Stimulated activated CD4-positive, alpha-beta T cell treated with anti-CD3 and anti-CD28 coated beads, Interleukin-1b, Interleukin-23, amount 100 ng/mL, for 48 hours (primary cell): ENCODE measurements at places on chromosomes 13 and 19.

DNA sequence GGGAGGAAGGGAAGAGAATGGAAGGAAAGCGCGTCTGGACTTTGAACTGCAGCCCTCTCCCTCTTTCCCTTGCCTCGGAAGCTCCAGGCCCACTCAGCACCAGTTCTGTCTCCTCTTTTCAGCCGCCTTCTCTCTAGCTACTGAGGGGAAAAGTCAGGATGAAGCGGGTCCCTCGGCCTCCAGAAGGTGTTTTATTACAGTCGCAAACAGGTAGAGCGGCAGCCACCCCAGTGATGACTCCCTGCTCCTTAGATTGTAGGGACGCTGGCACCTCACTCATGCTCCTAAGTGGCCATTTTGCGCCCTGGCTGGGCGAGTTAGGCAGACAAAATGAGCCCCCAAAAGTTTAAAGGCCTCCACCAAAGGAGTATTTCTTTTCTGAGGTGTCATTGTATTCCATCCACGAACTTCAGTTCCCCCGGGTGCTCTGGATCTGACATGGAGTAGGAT is 954 bp upstream of the STK24 start:
- DNase-seq = no peak

DNA sequence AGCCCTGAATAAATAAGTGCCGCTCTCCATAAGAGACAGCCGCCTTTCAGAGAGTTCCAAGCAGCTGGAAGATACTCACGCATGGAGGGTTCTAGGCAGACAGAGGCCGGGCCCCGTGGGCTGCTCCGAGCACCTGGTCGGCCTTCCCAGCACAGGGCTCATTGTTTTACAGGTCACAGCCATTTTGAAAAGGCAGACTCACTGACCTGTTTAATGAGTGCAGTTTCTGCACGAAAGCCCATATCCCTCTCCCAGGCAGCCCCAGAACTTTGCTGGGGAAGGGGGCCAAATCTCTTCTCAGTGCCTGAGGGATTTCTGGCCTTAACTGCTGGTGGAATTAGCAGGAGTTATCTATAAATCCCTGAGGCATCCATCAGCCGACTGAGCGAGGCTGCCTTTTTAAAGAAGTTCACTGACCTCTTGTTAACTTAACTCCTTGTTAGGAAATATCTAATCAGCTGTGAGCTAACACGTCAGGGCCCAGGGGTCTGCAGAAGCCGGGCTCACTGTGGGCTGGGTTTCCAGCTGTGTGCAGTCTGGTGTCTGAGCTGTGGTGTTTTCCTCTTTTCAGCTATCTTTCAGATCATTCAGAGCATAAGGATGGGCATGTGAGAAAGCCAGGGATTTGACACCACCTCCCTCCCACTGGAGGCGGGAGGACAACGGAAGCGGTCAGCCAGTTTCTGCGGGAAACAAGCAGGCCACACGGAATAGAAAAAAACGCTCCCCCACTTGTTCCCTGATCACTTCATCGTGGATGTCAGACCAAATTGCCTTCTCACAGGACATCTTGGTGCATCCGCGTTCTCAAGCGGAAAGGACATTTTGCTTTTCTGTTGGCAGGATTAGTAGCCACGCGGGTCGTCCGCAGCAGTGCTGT is 23.3 kb downstream of the SERP2 start:
- no peak for DNase-seq

GRCh38 chr19:33736158-33736557 is 60.5 kb upstream of the KCTD15 start:
- DNase-seq = no peak

DNA sequence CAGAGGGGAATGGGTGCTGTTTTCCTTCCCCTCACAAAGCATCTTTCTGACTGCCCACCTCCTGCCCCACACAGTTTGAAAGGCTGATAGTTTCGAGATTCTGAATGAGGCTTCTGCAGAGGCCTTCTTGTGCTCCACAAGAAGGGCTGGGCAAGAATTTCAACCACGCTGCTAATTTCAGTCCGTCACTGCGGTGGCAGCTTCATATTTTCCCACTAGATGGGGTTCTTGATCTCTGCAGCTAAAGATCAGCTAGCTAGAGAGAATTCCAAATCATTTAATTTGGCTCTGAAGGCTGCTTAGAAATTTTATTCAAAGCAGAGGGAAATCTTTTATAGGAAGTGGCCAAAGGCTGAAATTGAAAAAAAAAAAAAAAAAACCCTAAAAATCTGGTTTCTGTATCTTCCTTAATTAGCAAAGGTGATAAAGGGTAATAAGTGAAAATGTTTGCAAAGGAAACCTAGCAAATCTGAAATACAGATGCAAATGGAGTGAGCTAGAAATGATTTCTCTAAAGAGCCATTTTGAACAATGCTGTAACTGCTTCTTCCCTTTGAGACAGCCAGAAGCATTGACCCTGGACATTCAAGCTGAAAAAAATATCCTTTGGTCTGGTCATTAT is 38.0 kb upstream of the C13orf42 start:
- no peak for DNase-seq

GRCh38 chr19:18502246-18502637 is 19.6 kb downstream of the ELL start:
- DNase-seq = no peak

DNA sequence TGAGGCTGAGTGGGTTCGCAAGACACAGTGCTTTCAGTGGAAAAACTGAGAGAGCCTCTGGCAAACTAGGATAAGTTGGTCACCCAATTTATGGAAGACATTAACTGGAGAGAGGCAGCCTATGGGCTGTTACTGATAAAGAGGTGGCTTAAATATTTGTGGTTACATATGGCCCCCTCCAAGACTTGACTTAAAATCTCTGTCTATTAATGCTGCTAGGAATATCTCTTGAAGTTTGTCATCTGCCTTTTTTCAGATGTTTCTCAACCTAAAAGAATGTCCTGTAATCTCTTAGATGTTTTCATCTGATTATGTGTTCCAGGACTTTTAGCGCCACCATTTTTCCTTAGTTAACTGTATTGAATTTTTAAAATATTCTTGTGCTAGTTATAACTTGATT is 54.6 kb downstream of the NAA16 start:
- no peak for DNase-seq

GRCh38 chr13:64506246-64506645 is 2723.9 kb downstream of the PCDH9 start:
- no peak for DNase-seq

GRCh38 chr13:29562786-29563438 is 32.6 kb downstream of the SLC7A1 start:
- no peak for DNase-seq

- DNase-seq = no peak
Observed at GRCh38 chr13:39685652-39686051, 30.2 kb downstream of the COG6 start.

- no peak for DNase-seq
Observed at GRCh38 chr13:110444226-110444653, 117.3 kb downstream of the RAB20 start.

DNA sequence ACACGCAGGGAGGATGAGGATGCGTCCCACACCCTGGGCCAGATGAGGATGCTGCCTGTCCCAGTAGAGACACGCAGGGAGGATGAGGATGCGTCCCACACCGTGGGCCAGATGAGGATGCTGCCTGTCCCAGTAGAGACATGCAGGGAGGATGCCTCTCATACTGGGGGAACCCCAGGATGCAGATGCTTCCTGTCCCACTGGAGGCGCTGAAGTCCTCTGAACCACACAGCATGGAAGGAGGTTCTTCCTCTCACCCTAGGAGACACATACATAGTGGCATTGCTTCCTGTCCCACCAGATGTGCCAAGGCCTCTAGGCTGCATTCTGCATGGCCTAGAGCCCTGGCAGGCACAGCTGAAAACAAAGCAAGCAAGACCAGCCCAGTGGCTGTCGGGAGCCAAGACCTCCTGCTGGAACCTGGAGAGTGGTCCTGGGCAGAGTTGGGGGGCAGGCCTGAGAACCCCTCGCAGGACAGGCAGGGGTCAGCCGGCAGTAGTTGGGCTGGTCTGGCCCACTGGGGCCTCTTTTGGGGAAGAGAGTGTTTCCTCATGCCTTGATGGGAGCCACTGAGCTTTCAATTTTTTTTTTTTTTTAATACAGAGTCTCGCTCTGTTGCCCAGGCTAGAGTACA is 4.3 kb downstream of the HPN start:
- DNase-seq = peak; percentile 54

- DNase-seq = no peak
Observed at GRCh38 chr13:50410921-50411746, 395.9 kb downstream of the KCNRG start.

- DNase-seq = no peak
Observed at GRCh38 chr19:29675650-29676186, 10.5 kb downstream of the PLEKHF1 start.

DNA sequence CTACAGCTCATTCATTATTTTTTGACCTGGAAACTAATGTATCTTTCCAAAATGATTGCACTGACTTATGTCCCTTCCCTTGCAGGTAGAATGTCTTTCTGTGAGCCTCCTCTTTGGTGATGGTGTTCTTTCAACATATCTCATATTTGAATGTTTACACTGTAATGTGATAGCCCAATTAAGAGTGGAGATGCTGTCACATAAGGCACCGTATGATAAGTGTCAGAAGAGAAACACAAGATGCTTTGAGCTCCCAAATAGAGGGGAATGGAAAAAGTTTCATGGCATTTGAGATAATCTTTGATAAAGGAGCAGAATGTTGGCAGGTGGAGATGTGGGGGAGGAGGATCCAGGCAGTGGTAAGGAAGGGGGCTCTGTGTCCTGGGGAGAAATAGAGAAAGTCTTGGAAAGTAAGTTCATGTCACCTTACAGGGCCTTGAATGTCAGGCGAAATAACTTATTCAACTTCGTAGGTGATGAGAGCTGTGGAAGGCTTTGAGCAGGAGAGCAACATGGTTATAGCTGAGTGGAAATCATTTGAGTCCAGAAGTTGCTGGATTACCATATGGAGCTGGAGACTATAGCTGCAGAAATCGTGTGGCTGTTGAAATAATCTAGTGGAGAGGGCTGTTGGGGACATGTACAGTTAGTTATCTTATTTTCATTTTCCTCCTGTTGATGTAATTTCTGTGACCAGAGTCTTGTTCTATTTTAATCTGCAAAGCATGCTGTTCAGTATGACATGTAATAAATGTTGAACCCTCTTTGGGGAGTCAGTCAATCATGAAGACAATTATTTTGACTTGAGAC is 10.3 kb upstream of the RNF113B start:
- no peak for DNase-seq

DNA sequence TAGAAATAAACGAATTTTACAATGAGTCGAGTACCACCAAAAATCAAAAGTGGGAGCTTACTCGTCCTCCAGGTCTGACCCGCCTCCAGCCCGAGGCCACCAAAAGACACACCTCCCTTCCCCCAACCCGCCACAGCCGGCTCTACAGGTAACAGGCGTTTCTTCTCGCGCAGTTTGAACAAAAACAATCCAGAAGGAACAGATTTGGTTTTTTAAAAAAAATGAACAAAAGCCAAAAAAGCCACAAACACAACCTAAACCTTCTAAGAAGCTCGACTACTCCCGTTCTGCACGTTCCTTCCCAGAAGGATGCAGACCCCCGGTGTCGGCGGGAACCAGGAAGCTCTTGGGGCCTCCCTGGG is 671 bp downstream of the ZDHHC20 start:
- peak; percentile 58 for DNase-seq

GRCh38 chr13:85040215-85040614 is 759.0 kb downstream of the SLITRK6 start:
- no peak for DNase-seq

DNA sequence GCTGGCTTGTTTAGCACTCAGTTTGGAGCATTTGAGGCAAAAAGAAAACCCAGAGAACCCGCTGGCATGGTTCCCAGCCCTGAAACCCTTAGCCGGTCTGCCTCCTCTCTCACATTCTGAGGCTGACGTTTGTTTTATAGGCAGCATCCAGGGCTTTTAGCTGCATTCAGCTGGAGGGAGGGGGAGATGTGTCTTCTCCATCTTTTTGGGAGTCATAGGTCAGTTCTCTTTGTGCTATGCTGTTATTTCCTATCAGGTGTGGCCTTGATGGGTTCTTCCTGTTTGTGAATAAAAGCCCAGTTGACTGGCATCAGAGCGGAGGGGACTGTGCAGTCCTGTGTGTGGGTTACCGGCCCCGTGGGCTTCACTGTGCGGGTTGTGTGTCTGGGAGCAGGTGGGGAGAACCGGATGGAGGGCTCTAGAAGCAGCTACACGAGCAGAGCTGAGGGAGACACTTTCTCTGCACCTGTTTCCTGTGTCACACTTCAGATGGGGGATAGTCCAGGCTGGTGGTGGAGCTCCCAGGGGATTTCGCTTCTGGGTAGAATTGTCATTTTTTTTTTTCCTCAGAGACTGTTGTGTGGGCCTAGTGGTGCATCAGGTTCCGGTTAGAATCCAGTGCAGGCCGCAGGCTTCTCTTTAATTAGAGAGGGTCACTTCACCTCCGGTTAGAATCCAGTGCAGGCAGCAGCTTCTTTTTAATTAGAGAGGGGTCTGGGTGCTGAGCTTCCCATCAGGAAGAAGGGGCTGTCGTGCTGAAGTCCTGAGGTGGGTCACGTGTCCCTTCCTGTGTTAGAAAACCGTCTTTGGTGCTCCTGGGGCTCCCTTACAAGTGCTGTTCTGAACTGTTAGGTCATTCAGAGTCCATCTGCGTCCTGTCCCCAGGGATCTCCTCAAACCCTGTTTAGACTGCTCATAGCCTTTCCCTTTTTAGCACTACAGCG is 69.6 kb downstream of the ARHGEF7 start:
- no peak for DNase-seq

GRCh38 chr13:48493066-48493765 is 39.7 kb downstream of the RCBTB2 start:
- no peak for DNase-seq

GRCh38 chr13:52454459-52454819 is 839 bp upstream of the CKAP2 start:
- peak; percentile 8 for DNase-seq

GRCh38 chr13:95375706-95376105 is 74.5 kb upstream of the ABCC4 start:
- no peak for DNase-seq

- peak; percentile 99 for DNase-seq
Observed at GRCh38 chr19:49085020-49085867, at the start of gene SNRNP70. TSS of gene SNRNP70 (plus strand) at chr19:49085451. CDS start at chr19:49086415, 964 bp downstream.

DNA sequence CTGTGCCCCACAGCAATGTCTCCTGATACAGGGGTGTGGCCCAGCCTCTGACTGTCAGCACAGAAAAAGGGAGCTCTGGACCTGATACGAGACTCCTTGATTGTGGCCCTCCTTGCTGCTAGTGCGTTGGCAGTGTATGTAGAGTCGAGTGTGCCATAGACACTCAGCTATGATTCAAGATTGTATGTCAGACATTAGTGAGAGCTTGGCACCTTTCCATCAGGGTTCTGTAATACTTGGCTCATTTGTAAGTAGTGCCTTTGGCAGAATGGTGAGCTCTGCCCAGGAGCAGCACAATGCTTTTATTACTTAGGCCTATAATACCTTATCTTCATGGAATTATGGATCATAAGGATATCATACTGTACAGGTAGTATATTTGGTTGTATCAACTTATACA is 83.4 kb downstream of the ATP8A2 start:
- DNase-seq = no peak
